ENCODE measurements at places on chromosomes 11 and 22. TPM values are rescaled to one million over a fixed set of nuclear protein-coding genes. Genes with fewer than 3 reads are reported as not detected.

Gene RBMXL2
- not detected for total RNA-seq

Gene SLC22A8
- total RNA-seq, result not detected

Gene ACRV1
- not detected for total RNA-seq

Gene ART1
- total RNA-seq, result not detected

Gene RANBP1
- 436 TPM for total RNA-seq

Gene RTN4R
- 2.7 TPM for total RNA-seq

DNA sequence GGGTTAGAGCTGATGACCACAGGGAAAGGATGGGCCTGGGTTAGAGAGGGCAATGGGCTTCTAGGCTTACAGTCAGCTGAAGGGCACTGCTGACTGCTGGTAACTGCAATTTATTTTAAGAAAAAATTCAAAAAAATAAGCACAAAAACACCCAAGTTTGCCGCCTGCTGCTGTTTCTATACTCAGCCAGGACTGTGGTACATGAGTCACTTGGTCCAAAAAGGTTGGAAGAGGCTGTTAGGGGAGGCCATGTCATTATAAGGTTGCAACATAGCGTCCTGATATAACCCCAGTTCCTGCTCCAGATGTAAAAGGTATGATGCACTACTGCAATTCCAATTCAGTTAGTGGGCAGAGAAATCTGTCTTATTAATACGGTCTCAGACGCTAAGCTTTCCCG lies 98.9 kb downstream of the ETS1 start:
- no peak for DNase-seq

DNA sequence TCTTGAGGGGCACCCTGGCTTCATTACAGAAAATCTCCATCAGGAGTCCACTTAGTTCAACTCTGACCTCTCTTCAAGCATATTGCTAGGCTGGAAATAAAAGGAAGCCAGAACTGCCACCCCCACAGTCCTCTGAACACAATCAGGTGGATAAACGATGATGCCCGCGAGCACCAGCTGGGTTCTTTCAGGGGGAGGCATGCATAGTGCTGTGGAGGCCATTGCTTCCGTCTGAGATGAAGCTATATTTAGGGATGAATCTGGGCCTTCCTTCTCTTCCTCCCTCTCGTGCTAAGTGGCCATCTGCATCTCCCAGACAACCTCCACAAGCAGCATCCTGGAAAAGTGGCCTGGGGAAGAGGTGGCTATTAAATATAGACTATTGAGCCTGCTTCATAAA lies 3.9 kb upstream of the MICAL2 start:
- DNase-seq, result no peak

GRCh38 chr22:27903805-27904473 lies 15.1 kb downstream of the PITPNB start:
- DNase-seq, result no peak

GRCh38 chr11:112719736-112720525 lies 241.3 kb upstream of the NCAM1 start:
- no peak for DNase-seq

GRCh38 chr22:36729321-36729720 lies 25.8 kb upstream of the CACNG2 start:
- DNase-seq, result no peak

DNA sequence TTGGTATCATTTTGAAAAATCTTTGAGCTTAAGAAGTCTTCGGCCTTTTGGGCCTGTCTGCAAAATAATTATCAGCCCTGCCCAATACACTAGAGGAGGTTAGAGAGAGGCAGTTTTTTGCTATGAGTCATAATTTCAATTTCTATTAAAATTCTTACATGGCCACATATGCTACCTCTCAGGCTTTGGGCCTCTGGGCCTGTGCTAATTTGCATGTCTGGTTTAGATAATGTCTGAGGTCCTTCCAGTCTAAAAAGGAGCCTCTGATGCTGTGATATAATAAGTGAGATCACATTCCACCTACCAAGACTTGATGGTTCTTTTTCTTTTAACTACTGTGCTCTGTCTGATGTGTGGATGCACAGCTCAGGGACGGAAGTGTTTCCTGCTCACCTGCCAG lies 70.8 kb downstream of the KCNJ1 start:
- no peak for DNase-seq

GRCh38 chr11:74257959-74258553 lies 53.4 kb downstream of the P4HA3 start:
- no peak for DNase-seq

DNA sequence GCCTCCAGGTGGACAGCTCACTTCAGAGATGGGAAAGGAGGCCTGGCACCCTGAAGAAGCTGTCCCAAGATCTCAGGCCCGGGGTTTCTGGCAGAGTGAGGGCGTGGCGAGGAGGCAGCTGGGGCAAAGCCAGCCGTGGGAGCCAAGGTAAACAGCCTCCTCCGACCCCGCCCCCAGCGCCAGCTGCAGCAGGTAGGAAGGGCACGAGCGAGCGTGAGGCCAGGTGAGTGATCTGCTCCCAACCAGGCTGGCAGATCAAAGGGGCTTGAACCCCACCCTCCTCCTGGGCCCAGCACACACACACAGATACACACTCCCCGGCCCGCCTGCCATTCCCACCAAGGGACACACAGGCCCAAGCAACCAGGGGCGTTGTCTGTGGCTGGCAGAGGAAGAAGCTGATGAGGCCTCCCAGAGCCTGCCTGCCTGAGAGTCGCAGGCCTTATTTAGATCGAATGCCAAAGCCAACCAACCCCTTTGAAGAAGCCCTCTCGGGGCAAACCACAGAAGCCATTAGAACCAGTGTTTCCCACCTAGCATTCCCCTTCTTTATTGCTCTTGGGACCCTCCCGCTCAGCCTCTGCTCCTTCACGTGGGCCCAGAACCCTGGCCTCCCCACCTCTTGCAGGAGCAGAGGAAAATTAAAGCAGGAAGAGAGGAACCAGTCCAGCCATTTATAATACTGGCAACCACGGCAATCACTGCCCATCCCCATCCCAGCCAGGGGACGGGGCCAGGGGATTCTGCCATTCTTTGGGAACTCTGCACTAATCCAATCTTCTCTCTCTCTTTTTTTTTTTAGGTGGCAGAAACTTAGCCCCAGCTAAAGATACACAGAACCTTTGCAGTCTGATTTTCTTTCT lies 5.0 kb downstream of the PDGFB start:
- no peak for DNase-seq
